ENCODE measurements at places on chromosomes 7 and 10.

GRCh38 chr7:55432939-55433784 is 68.0 kb downstream of the LANCL2 start:
- DNase-seq = no peak

GRCh38 chr10:87691506-87692070 is 31.9 kb downstream of the PAPSS2 start:
- no peak for DNase-seq

DNA sequence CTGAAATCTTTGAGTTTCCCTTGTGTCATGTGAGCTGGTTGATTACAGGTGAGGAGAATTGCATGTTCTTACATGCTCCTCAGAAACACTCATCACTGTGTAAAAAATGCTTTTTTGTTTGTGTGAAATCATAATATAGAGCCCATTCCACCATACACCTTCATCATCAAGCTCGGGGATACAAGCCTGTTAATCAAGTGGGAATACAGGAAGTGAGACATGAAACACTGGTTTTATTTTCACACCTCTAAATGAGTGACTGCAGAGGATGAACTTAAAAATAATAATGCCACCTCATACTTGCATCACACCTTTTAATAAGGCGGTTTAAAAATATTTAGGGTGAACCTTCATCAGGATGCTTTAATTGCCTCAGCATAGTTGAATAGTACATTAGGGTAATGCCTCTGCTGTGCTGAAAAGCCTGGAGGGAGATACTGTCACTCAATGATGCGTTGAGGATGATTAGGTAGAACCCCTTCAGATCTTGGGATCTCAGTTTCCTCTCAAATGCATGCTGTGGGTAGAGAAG is 164.6 kb downstream of the AUTS2 start:
- no peak for DNase-seq

DNA sequence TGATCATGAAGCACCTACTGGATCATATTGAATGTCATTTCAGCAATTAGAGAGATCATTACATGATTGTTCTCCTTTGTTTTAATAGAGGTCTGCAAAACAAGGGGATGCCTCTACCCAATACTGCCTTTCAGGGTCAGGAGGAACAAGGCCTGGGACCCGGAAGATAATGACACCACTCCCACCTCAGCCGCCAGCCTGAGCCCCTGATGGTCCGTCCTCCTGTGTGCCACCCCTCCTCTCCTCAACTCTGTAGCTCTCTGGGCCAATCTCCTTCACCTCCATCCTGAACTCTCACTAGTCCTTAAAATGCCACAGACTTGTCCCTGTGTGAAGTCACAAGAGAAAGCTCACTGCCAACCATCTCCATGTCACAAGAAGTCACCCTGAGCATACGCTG is 38.0 kb downstream of the KCNMA1 start:
- DNase-seq = no peak

DNA sequence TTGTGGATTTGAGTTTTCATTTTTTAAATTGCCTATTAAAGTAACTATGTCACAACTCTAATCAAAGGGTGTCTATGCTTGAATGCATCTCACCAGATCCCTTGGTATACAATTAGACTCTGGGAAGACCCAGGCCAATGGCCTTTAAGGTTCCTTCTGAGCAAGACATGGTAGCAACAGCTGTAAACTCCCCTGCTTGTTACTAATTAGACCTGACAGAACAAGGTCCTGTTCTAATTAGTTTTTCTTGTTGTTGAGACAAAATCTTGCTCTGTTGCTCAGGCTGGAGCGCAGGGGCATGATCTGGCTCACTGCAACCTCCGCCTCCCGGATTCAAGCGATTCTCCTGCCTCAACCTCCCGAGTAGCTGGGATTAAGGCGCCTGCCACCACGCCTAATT is 2.9 kb downstream of the MYH16 start:
- no peak for DNase-seq

DNA sequence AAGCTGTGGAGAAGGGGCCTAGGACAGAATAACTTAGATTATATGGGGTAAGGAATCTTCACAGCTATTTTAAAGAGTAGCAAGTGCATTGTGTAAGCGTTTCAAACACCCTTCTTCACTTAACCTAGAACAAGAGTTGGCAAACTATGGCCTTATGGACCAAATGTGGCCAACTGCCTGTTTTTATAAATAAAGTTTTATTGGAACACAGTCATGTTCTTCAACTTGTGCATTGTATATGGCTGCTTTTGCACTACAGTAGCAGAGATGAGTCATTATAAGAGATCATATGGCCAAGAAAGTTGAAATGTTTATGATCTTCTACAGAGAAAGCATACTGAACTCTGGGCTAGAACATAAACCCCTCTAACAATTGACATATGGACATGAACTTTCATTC is 187.8 kb downstream of the ETV1 start:
- no peak for DNase-seq

GRCh38 chr10:94123258-94123995 is 129.7 kb downstream of the PLCE1 start:
- DNase-seq = no peak

DNA sequence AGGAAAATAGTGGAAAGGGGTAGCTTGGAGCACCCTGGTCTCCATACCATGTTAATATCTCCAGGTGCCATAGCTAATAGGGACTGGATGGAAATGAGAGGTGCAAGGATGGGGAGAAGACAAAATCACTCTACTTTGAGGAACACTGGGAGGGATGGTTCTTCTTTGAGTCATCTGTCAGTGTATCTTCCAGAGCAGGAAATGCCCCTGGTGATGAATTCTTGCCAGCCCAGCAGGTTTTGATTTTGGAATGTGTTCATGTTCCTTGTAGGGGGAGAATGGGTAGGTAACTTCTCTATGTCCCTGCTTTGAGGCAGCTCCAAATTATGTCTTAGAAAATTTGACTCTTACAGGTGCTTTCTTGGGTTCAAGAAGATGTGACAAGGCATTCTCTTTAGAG is 177.0 kb upstream of the GLI3 start:
- no peak for DNase-seq

GRCh38 chr10:86992456-86992855 is 24.2 kb downstream of the ADIRF start:
- DNase-seq = no peak

GRCh38 chr10:123760356-123761037 is 94.3 kb downstream of the GPR26 start:
- DNase-seq = no peak

- DNase-seq = no peak
Measured at GRCh38 chr10:128566361-128566968, 440.2 kb upstream of the MKI67 start.

DNA sequence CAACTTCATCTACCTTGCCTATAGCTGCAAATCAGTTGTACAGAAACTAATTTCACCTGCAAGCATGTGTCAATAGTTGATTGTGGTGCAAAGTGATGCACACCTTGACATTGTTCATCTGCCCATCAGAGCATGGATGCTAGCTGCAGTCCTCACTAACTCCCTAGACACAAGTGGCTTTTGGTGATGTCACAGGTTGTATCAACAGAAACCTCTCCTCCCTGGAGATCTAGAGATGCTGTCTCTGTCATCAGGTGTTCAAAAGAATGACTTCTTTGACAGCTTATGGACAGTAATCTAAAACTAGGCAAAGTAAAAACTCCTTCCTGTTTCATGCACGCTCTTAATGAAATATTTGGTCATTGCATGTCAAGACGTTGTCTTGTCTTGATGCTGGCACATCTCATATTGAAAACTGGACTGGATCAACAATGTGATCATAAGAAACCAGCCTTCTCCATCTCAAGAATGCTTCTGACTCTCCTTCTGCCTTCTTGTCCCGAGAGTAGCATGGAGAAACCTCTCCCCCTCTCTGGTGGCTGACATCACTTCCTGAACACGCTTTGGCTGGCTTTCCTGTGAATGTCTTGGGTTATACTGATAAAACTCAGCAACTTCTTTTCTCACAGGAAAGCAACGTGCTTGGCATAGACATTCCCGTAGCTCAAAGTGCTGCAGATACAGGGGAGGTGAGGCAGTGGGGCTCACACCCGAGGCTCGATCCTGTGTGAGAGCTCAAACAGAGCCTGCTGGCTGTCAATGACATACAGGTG is 176.2 kb upstream of the CDCA7L start:
- DNase-seq = no peak

DNA sequence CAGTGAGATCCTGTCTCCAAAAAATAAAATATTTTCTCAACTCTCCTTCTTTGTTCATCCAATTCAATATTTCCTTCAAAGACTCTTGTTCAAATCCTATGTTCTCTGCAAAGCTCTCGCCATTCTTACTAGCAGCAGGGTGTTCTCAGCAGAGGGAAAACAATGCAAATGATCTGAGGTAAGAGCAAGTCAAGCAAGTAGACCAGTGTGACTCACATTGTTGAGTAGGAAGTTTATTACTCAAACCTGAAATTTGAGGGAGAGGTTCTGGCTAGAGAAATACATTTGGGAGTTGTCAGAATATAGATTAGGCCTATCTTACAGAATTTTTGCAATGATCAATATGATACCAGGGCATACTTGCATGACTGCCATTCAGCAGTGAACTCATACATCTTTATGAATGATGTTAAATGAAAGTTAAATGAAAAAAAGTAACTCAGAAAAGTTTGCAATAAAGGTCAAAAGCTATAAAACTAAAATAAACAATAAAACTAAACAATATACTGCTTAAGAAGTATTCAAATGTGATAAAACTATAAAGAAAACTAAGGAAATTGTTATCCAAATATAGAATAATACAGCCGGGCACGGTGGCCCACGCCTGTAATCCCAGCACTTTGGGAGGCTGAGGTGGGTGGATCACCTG is 5.8 kb downstream of the IDE start:
- DNase-seq = peak; percentile 54

DNA sequence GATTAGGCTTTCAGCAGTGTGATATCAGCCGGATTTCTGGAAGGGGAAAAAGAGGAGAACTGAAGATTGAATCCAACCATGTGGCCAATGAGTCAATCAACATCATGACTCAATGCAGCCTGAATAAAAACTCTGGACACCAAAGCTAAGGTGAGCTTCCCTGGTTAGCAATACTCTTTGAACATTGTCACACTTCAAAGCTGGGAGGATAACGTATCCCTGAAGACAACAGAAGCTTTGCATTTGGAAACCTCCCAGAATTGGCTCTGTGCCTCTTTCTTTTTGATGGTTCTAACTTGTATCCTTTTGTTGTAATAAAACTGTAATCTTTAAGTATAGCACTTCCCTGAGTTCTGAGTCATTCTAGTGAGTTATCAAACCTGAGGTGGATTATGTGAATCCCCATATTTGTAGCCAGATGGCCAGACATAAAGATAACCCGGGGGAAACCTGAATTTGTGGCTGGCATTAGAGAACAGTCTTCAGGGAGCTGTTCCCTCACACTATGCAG is 284.4 kb downstream of the IPMK start:
- DNase-seq = no peak

DNA sequence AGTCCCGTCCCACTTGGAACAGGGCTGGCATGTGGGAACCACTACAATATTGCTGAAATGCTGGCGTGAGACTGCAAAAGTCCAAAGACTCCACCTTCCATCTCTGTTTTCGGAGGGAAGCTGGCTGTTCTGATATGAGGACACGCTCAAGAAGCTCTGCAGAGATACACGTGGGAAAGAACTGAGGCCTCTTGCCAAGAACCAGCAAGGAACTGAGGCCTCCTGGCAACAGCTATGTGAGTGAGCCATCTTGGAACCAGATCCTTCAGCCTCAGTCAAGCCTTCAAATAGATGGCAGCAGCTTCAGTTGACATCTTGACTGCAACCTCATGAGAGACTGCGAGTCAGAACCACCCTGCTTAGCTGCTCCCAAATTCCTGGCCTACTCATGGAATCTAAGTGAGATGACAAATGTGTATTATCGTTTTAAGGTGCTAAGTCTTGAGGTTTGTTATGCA is 30.8 kb downstream of the SGMS1 start:
- no peak for DNase-seq

DNA sequence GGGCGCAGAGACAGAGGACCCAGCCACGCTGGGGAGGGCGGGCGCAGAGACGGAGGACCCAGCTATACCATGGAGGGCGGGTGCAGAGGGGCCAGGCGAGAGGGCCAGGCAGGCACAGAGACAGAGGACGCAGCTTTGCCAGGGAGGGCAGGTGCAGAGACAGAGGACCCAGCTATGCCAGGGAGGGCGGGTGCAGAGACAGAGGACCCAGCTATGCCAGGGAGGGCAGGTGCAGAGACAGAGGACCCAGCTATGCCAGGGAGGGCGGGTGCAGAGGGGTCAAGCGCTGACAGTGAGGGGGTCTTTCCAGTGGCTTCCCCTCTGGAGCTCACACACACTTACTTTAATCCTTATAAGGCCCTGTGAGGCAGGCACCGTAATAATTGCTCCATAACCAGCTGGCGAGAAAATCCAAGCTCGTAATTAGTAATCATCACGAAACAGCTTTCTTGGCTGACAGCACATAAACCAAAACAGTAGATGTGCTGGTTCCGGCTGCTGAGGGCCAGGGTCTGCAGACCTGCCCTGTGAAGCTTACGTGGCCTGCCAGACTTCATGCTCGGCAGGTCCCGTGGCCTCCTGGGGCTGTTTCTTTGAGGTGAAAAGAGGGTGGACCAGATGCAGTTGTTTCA is 137.2 kb downstream of the VIPR2 start:
- no peak for DNase-seq

- DNase-seq = no peak
Measured at GRCh38 chr10:111035542-111035941, 41.3 kb upstream of the ADRA2A start.

- no peak for DNase-seq
Measured at GRCh38 chr10:117264782-117265181, 23.9 kb downstream of the SLC18A2 start.

DNA sequence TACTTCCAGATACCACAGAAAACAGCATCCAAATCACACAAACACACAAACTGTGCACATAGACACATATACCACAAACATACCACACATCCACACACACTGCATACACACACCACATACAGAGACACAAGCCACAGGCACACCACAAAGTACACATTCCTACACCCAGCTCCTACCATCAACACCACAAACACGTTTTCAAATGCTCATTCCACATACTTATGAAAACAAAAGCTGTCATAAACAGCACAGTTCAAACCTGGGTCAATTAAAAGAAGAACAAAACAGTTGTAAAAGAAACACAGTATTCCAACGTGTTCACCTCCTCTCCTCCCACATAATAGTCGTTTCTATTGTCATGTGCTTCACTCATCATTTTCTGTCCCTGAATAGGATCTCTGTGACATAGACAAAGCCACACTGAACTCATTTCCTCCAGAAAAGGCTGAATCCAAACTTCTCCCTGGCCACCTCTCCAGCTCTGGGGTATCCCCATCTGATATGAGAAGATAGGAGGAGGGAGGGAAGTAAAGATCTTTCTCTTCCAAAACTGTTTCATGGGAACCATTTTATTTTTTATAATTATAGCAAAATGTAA is 89.2 kb downstream of the CXCL12 start:
- no peak for DNase-seq
